ENCODE measurements at places on chromosomes 16 and 17.

GRCh38 chr16:25106567-25107465 lies 4.7 kb upstream of the LCMT1 start:
- peak; percentile 66 for DNase-seq

- DNase-seq = no peak
Measured at GRCh38 chr16:69293401-69293800, 17.7 kb upstream of the VPS4A start.

DNA sequence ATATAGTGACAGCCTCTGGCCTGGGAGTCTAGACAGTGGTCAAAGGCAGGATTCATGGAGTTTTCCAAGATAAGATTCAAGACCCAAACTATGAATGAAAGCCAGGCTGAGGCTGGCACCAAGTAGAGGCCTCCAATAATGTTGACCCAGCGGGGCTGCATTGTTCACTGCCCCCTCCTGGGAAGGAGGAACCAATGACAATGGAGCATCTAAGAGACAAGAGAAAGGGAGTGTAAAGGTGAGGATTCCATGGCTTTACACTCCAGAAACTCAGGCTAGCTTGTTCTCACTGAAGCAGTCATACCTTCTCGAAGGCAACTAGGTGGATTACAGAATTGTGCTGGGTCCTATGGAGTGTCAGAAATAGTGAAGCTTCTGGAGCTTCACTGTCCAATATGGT lies 380.3 kb downstream of the WWOX start:
- DNase-seq = no peak

GRCh38 chr17:27538156-27538955 lies 82.1 kb downstream of the KSR1 start:
- DNase-seq = no peak

DNA sequence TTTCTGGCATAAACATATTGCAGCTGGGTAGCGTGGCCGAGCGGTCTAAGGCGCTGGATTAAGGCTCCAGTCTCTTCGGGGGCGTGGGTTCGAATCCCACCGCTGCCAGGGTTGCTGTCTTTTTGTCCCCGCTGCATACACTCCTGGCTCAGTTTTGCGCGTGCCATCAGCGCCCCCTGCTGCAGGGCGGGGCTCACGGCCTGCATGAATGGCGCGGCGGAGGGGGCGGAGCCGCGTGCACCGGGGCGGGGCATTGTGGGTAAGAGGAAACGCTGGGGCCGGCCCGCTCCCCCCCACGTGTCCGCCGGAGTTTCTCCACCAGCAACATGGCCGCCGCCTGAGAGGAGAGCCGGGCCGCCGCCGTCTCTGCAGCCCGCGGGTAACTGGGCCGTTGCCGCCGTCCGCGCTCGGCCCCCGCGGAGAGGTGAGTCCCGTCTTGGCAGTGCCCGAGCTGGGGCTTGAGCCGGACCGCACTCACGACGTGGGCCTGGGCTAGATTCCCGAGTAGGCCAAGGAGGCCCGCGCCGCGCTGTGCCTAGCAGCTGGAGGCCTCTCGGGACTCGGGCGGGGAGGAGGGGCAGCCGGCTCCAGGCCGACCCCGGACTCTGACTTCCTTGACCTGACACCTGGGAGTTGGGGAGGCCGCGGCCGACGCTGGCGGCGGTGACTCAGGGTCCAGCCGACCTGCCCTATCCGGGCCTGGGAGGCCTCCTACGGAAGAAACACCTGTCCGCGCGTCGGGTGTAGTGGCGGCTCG lies at the start of gene POLR3E:
Gene POLR3E, plus strand, starts transcription at position 296 of the 757 bp plus-strand sequence. CDS start 5,560 bp downstream, outside the sequence.
- peak; percentile 98 for DNase-seq

DNA sequence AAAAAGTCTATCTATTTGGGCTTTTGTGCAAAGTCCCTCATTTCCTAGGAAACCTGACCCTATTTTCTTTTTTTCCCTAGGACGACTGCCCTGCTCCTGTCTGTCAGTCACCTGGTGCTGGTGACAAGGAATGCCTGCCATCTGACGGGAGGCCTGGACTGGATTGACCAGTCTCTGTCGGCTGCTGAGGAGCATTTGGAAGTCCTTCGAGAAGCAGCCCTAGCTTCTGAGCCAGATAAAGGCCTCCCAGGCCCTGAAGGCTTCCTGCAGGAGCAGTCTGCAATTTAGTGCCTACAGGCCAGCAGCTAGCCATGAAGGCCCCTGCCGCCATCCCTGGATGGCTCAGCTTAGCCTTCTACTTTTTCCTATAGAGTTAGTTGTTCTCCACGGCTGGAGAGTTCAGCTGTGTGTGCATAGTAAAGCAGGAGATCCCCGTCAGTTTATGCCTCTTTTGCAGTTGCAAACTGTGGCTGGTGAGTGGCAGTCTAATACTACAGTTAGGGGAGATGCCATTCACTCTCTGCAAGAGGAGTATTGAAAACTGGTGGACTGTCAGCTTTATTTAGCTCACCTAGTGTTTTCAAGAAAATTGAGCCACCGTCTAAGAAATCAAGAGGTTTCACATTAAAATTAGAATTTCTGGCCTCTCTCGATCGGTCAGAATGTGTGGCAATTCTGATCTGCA lies 12.9 kb downstream of the TMEM98 start:
- DNase-seq = no peak

GRCh38 chr17:19242323-19242722 lies 5.2 kb downstream of the EPN2 start:
- no peak for DNase-seq

GRCh38 chr16:85350973-85351372 lies 238.7 kb upstream of the CIBAR2 start:
- no peak for DNase-seq

- no peak for DNase-seq
Measured at GRCh38 chr17:66044083-66044482, 147.8 kb downstream of the CEP112 start.

DNA sequence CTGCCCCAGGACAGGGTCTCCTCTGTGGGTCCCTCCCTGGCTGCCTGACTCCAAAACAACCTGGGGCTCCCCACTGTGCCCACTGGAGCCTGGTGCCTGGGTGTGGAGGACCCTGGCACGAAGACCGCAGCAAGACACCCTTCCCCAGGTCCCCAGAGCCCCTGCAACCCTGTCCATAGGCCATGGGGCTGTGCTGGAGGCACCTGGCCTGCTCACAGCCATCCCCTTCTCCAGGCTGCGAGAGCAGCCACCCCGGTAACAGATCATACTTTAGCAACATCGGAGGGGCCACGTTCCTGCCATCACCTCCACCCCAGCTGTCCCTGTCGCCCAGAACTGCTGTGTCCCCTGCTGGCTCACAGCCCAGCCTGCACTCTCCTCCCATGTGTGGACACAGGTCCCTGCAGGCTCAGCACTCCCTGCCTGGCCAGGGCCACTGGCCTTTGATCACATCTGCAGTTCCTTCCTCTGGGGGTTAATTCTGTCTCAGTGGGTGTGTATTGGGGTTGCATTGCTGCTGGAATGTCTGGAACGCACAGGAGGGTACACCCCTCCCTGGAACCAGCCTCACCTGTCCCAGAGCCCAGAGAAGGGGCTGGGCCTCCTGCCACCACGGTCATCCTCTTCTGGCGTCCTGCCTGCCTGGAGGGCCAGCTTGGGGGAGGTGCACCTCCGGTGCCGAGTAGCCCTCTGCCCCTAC lies 12.2 kb downstream of the PPL start:
- no peak for DNase-seq

GRCh38 chr17:46771561-46772474 lies 46.7 kb downstream of the WNT3 start:
- peak; percentile 7 for DNase-seq

DNA sequence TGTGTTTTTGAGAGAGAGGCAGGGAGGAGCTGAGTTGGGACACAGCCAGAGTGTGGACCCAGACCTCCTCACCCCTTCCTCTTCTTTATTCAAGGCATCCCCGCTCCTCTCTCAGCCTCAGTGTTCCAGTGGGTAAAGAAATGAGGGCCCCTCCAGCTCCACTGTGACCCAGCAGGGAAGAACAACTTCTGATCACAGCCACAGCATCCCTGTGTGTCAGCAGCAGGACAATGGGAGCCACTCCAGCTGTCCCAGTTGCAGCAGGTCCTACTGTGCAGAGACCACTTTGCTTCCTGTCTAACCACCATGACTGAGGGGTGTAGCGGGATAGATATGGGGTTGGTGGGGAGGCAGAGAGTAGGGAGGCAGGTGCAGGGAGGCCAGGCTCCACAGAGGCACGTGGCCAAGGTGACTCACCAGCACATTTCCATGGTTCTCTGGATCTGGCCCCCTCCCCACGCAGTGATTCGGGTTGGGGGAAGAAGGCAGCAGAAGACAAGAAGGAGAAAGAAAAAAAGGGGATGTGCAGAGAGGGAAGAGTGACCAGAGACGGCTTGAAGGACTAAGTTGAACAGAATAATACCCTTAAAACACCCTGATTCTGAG lies 24.5 kb downstream of the PIK3R5 start:
- DNase-seq = no peak

GRCh38 chr17:73616873-73617404 lies 27.3 kb downstream of the SDK2 start:
- DNase-seq = no peak

- no peak for DNase-seq
Measured at GRCh38 chr16:8720080-8720966, 45.9 kb downstream of the ABAT start.

- no peak for DNase-seq
Measured at GRCh38 chr17:76051561-76051960, 20.8 kb downstream of the SRP68 start.

- no peak for DNase-seq
Measured at GRCh38 chr16:89637379-89637778, 20.1 kb downstream of the CHMP1A start.

GRCh38 chr17:37488607-37489196 lies 989 bp upstream of the DUSP14 start:
- DNase-seq = peak; percentile 36

DNA sequence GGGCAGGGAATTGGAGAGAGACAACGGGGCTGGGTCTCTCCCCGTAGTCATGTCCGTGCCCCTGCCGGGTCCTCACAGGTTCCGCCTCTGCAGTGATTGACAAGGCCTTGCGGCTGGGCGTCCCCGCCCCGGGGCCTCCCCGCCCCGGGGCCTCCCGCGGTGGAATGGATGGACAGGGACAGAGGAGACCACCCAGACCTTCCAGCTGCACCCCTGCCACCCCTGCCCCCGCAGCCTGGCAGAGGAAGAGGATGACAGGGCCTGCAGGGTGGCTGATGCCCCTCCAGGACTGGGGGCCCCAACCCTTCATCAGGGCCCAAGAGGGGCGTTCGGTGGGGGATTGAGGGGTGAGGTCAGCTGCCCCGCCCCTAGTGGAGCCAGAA lies 216.4 kb upstream of the CIBAR2 start:
- no peak for DNase-seq

- DNase-seq = no peak
Measured at GRCh38 chr17:5841862-5842261, 228.3 kb upstream of the WSCD1 start.

DNA sequence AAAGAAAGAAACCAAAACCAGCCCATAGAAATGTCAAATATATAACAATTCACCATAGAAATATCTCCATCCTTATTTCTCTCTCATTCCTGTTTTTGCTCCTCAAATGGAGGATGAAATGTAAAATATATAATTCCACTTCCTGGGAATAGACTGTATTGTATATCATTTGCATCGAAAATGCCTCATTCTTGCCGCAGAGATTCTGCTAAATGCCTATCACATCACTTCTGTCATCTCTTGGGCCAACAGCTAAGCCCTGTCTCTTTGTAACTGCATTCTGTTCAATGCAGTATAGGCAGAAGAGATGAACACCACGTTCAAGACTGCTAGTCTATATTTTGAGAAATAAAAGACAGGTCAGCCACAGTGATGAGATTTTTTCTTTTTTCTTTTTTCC lies 956.3 kb upstream of the SOX9 start:
- DNase-seq = no peak

GRCh38 chr16:31487720-31488467 lies 5.0 kb downstream of the SLC5A2 start:
- peak; percentile 25 for DNase-seq

DNA sequence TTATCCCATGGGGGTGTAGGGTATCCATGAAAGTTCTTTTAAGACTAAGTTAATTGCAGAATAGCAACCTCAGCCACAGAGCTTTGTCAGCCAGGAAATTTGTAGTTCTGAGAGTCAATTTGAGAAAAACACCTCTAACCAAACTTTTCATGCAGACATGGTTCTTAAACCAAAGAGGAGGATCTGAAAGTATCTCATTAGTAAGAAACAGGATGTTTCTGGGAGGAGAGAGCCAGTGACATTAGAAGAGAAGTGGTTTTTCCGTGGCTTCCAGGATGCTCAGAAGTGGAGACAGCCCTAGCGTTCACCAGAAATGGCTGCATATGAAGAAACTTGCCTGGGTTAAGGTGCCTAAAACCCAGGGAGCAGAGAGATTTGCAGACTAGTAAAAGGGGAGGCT lies 7.9 kb downstream of the GNAO1 start:
- DNase-seq = no peak

GRCh38 chr16:67675579-67675935 lies 8.9 kb downstream of the C16orf86 start:
- no peak for DNase-seq

- no peak for DNase-seq
Measured at GRCh38 chr17:55350825-55351205, 70.8 kb downstream of the MMD start.

DNA sequence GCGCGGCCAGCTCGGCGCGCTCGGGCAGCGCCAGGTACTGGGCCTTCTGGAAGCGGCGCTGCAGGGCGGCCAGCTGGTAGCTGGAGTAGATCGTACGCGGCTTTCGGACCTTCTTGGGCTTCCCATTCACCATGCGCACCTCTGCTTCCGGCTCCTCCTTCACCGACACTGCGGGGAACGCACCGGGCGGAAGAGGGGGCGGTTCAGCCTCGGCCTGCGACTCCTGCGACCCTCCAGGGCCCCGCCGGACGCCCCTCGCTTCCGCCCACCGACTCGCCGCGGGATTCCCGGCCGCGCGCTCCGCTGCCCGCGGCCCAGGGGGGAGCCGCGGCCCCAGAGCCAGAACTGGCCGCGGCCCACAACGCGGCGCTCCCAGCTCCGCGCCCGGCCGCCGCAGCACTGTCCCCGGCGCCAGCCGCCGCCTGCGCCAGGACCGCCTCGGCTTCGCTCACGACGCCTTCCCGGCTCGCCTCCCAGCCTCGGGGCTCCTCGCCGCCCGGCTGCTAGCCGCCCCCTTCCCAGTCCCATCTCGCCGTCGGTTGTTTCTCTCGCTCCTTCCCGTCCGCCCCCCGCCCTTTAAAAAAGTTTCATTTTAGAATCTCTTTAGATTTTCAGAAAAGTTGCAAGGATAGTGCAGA lies 1.5 kb downstream of the DLX3 start:
- no peak for DNase-seq

- no peak for DNase-seq
Measured at GRCh38 chr17:73802314-73802713, 158.1 kb upstream of the SDK2 start.

- no peak for DNase-seq
Measured at GRCh38 chr17:32222621-32223020, 43.0 kb upstream of the RHBDL3 start.

- no peak for DNase-seq
Measured at GRCh38 chr16:65698791-65699321, 577.0 kb upstream of the CDH11 start.

DNA sequence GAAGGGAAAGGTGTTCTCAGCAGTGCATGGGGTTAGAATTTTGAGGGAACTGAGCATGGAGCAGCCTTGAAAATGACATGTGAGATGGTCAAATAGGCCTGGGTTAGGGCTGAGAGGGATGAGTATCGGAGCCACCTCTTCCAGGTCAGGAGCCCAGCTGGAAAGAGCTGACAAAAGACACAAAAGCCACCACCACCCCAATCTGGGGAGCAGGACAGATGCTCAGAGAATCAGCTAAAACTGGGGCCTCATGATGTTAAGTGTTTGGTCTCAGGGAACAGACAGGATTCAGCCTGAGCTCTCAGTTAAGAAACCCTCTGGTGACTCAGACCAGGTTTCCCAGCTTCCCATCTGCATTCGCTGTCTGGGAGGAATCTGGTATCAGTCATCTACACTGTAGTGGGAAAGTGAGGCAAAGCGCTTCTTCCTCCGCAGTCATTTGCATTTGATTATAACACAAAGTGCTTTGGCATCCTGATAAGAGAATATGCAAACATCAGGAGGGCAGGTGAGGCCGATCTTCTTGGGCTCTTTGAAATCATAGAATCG lies 2.6 kb downstream of the WNT9B start:
- DNase-seq = no peak

All from stimulated activated CD4-positive, alpha-beta T cell treated with anti-CD3 and anti-CD28 coated beads, Interleukin-1b, Interleukin-23, amount 100 ng/mL, for 24 hours (primary cell).